ENCODE measurements at places on chromosomes 6 and 20.
A peak's percentile ranks its signal among the peaks of the same experiment; 100 is the strongest.

GRCh38 chr6:12356983-12357972 lies 67.1 kb downstream of the EDN1 start:
- no peak for DNase-seq

GRCh38 chr20:34709831-34710567 lies 5.9 kb downstream of the TP53INP2 start:
- no peak for DNase-seq

GRCh38 chr6:17036065-17036393 lies 65.8 kb upstream of the STMND1 start:
- DNase-seq = no peak

GRCh38 chr20:6053776-6054688 lies at the start of gene LRRN4:
Gene LRRN4, minus strand, starts transcription at chr20:6054060. Its CDS starts 1,261 bp downstream, at chr20:6052799.
- DNase-seq = no peak

GRCh38 chr20:63317061-63317460 lies 24.1 kb downstream of the COL20A1 start:
- no peak for DNase-seq

DNA sequence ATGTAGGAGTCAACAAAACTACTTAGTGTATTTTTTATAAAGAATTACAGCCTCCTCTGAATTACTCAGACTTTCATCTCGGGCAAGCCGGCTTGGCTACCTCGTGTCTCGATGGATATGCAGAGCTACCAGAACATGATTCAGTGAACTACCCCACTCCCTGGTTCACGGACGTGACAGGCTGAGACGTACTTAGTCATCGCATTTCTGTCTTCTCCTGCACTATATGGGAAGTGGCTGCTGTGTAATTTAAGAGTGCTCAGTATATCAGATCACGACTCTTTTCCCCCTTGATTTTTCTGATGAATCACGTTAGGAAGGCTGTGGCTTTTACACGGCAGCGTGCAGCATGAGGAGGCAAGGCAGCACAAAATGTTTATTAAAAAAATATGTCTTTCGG lies 302.7 kb upstream of the ZFP64 start:
- DNase-seq = no peak

DNA sequence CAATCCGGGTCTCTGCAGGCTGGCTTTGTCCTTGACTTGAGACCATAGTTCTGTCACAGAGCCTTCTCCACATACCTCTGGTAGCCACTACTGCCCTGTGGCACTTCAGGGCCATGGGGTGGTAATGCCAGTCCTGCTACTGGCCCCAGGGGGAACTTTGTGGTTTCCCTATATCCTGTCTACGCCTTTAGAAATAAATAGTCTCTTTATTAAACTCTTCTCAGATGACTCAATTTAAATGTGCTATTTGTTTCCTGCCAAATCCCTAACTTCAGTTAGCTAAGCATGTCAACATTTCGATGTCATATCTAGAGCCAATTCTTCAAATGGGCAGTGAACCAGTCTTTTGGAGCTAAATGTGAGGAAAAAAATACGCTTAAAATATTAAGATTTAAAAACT lies 60.1 kb downstream of the SEL1L2 start:
- no peak for DNase-seq

DNA sequence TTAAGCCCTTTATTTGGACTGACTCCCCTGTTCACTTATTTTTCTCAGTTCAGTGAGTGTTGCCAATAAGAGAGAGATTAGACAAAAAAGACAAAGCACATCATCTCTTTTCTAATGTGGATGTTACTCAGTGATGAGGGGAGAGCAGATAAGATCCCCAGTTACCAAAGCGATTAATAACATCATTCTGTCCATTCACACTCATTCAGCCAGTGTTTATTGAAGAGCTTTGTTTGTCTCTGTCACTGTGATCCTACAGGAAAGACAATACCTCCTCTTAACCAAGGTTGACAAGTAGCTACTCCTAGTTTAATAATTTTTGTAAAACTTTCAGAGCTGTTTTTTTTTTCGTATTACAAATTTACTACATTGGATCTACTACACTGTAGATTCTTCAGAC lies 163.0 kb downstream of the EYA4 start:
- no peak for DNase-seq

DNA sequence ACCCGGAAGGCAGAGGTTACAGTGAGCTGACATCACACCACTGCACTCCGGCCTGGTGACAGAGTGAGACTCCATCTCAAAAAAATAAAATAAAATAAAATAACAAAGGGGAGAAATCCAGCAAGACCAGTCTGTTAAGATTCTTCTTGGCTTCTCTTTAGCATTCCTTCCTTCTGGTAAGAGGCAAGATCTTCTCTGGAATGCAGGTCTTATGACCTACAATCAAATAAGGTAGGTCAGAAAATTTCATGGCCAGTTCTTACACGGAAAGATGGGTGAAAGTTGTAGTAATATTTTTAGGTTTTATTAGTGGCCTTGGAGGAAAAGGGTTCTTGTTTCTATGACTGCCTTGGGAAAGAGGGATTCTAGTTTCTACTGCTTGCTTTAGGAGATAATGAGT lies 180.9 kb downstream of the FUT9 start:
- DNase-seq = no peak

DNA sequence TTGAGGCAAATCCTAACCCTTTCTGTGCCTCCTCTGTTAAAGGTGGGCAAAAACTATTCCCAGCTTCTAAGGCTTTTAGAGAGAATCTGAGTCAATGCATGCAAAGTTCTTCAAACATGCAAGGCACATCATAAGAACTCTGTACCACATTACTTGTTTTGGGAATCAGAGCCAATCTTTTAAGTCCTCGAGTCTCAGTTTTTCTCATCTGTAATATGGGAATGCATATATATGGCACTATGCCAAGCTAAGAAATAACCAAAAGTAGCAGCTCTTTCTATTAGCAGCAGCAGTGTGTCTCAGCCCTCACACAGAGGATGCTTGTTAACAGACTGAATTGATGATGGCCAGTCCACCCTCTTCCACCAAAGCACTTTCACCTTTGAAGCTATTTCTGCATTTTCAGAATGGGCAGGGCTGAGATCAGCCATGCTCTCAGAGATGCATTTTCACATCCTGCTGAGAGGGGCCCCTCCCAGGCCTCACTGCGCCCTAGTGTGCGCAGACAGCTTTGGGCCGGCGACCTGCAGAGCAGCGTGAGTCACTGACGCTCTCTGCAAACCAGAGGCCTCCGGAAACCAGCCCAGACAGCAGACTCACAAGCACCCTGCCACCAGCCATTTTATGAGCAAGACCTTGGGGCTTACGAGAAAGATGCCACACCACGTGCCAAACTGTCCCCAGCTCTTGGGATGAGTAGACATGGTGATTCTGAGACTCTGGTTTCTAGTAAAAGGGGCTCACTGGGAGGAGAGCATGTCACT lies 138.0 kb downstream of the NFATC2 start:
- peak; percentile 86 for DNase-seq

GRCh38 chr20:18698735-18699380 lies 111.0 kb downstream of the DTD1 start:
- DNase-seq = no peak

GRCh38 chr6:17454316-17455005 lies 61.1 kb downstream of the CAP2 start:
- DNase-seq = no peak

GRCh38 chr20:41167118-41167470 lies 29.8 kb downstream of the PLCG1 start:
- DNase-seq = no peak

DNA sequence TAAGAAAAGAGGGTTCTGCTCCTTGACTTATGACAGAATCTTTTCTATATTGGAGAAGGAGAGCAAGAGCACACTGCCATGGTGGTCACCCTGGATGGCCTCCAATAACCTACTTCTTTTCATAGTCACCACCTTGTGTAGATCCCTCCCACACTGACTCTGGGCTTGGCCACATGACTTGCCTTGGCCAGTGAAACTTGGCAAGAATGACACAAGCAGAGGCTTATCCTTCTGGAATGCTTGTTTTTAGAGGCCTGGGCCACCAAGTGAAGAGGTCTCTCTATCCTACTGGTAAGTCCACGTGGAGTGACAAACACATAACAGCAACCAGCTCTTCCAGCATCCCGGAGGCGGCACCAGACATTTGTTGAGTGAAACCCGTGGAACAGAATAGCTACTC lies 349.4 kb upstream of the JARID2 start:
- DNase-seq = no peak

GRCh38 chr20:17819395-17820093 lies 119.8 kb downstream of the BANF2 start:
- DNase-seq = no peak

GRCh38 chr6:79694623-79695343 lies 63.7 kb downstream of the SH3BGRL2 start:
- no peak for DNase-seq

- no peak for DNase-seq
Measured at GRCh38 chr20:19662637-19662995, 95.4 kb upstream of the RIN2 start.

- DNase-seq = no peak
Measured at GRCh38 chr6:166058064-166058739, 109.4 kb downstream of the TBXT start.

DNA sequence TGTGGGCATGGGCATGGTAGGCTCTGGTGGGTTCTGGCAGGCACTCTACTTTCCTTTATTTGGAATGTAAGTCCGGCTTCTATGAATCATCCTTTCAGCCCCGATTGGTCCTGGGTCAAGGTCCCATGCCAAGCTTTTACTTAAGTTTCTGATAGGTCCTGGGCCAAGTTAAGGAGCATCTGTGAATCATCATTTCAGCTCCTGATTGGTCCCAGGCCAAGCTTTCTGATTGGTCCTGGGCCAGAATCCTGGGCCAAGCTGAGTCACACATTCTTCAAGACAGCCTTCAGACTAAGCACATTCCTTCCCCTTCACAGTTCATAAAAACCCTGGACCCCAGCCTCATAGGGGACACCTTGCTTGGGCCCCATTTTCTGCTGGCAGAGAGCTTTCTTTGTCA lies 231.0 kb upstream of the EYS start:
- no peak for DNase-seq

DNA sequence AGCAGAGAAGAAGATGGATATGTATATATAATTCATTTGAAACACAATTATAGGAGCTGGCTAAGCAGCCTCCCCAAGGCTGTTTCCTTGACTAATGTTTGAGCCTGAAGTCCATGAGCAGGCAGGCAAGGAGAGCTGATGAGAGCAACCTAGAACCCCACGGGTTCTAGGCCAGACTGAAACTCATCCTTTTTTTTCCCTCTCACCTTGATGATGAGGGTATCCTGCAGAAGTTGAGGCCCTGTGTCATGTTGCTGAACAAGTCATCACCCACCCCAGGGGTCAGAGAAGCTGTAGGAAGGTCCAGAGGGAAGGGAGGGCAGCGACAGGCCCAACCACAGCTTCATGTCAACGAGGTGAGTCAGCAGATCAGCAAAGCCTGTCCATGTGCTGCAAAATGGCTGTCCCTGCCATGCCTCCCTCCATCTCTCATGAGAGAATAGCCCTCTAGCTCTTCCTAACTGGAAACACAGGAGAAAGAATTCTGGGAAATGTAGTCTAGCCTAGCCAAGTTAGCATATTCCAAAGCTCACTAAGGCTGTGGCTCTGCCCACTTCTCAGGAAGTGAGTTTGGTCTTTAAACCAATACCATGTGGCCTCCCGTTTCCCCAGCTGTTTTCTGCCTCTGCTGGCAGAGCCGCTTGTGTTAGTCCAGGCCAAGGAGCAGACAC lies 91.3 kb upstream of the DTNBP1 start:
- no peak for DNase-seq

DNA sequence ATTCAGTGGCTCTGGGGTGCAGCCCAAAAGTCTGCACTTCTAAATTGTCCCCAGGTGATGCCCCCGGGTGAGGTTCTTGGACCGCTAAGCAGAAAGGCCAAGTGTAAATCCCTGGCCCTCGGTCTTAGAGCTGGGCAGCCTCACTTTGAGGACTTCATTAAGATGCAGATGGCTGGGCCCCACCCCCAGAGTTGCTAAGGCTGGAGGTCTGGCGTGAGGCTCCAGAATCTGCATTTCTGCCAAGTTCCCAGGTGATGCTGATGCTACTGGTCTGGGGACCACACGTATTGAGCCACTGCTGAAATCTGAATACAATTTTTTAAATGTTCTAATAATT lies 735 bp upstream of the SLC23A2 start:
- no peak for DNase-seq

- DNase-seq = peak; percentile 35
Measured at GRCh38 chr6:42368181-42368580, 83.5 kb downstream of the TRERF1 start.

DNA sequence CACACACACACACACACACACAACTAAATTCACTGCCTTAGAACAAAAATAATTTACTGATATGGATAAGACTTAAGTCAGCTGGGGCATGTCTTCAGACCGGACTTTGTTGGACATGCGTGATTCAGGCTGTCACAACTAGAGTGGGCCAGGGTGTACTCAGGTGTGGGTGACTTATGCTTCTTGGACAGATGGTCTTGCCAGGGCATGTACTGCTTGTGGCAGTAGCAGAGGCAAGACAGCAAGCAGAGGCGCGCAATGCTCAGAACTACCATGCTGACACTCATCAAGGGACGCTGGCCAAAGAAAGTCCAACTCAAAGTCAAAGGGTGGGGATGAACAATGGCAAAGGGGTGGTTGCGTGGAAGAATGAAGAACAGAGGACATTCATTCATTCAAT lies 437.5 kb downstream of the CBLN4 start:
- DNase-seq = no peak

- DNase-seq = no peak
Measured at GRCh38 chr6:72290620-72291019, 331.2 kb upstream of the KCNQ5 start.

DNA sequence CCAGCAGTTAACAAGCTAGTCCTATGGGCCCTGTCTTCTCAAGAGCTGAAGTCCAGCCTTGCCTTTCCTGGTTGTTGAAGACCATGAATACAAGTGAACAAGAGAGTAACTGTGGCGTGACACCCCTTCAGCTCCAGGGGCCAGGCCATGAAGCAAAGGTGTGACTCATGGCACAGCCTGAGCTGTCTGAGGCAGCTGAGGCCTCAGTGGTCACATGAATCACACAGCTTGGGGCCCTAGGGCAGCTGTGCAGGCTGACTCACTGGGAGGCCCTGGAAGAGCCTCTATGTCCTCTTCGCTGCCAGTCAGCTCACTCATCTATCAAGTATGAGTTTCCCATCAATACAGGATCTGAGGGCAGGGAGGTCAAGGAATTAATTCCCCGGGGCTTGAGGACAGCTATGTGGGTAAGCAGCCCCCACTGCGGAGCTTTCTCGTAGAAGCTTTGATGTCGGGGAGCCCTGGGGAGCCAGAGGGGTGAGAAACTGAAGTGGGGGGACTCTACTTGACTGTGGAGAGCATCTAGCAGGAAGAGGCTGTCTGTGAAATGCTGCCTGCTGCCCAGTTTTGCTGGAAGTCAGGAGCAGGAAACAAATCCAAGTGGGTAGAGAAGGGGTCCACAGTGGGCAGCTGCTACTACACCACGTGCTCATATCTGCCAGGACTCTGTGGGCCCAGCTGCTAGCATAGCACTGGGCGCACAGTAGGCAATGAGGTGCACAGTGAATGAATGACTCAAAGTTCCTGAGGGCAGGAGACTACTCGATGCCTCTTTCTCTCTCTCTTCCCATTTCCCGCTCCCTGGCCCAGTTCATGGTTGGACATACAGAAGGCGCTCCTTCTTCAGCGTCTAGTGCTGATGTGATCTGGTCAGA lies 13.7 kb upstream of the FAM83C start:
- DNase-seq = no peak

Measured in effector CD4-positive, alpha-beta T cell (primary cell).